ENCODE measurements at places on chromosomes 7 and 10.

DNA sequence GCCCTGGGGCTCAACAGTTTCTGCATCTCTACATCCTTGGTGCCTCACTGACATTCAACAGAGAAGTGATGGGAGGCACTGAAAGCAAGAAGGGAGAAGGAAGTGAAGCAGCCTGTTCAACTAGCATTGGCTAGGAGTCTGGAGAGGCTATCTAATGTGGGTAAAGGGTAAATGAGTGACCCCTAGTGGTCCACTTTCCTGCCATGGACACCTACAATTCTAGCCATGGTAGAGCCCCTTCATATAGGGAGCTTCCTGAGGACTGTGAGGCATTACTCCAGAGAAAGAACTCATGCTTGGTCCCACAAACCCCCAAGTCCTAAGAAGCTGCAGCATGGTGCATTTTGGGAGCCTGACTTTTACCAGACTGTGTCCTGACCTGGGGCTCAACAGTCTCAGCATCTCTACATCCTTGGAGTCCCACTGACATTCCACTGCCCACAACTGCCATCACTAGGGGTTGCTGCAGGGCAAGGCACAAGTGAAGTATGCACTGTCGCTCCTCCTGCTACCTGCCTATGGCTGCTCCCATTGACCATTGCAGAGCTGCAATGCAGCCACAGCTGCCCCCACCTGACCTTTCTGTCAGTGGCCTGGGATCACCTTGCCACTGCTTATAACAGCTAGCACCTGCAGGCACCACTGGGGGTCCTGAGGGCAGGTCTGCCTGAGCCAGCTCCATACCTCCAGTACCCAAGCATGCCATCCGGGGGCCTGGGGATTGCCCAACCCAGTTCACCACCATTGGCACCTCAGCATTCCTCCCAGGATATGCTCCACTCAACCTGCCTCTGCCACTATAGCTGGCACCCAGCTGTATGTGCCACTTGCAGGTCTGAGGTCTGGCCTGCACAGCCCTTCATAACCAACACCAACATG lies 44.1 kb upstream of the CDK6 start:
- no peak for DNase-seq

DNA sequence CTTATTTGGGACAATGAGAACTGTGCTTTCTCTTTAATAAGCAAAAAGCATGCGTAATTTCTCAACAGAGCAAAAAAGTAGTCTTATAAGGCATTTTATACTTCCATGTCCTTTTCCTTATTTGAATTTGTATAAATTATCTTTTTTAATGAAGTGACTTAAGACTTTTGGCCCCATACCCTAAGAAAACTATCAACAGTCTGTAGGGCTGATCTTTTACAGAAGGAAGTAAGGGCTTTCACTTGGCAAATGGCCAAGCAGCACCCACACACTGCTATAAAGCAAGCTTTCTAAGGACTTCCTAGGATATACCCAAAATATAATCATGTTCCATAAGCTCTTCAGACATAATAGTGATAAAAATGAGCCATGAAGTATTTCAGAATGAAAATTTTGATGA lies 3.4 kb downstream of the CRPPA start:
- no peak for DNase-seq

- DNase-seq, result no peak
Measured at GRCh38 chr7:109930049-109930448, 1160.9 kb upstream of the LRRN3 start.

GRCh38 chr10:102773320-102773719 lies 29.6 kb downstream of the WBP1L start:
- DNase-seq, result no peak

DNA sequence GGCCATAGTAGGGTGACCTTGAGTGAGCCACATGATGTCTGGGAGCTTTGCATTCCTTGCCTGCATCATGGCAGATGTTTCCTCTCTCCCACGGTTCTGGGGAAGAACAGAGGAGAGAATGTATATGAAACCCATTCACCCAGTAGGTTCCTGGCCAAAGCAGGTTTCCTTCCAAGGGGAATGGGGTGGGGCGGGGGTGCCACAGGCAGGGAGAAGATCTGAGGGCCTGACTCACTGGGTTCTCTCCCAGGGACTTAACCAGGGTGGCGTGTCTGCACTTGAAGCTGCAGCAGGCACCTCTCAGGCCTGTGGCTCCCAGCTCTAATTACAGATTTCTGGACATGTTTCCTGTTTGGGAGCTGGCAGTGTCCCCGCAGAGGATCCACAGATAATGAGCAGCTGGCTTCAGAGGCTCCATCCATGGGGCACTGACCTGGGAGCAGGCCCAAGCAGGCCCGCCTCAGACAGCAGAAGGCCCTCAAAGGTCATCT lies 50.2 kb upstream of the ZMIZ1 start:
- DNase-seq, result no peak

Data from heart right ventricle (tissue), 16 donors.